ENCODE measurements at places on chromosomes 7 and 10.

DNA sequence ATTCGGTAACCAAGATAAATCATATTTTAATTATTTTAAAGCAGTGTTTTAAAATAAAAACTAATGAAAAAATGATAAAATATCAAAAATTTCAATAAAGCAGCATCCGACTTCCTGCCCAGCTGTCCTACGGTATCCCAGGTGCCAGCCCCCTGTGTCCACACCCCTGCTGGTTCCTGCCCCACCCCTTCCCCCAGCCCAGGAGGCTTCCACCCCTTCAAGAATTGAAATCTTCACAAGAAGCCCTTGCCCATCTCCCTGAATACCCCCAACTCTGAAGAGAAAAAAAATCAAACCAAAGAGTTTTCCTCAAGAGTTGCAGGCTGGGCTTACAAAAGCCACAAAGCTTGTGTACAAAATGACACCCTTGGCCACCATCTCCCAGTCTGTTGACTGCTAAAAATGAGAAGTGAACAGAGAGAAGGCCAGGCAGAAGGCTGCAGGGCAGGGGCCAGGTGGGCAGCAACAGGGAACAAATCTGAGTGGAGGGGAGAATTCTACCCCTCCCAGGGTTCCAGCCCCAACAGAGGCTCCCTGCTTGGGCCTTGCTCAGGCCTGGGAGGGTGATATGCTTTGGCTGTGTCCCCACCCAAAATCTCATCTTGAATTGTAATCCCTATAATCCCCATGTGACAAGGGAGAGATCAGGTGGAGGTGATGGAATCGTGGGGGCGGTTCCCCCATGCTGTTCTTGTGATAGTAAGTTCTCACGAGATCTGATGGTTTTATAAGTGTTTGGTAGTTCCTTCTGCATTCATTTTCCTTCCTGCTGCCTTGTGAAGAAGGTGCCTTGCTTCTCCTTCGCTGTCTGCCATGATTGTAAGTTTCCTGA, 14.5 kb downstream of the GPRIN2 start:
- no peak for DNase-seq

- no peak for DNase-seq
Measured at GRCh38 chr7:414681-415560, 104.7 kb downstream of the PDGFA start.

DNA sequence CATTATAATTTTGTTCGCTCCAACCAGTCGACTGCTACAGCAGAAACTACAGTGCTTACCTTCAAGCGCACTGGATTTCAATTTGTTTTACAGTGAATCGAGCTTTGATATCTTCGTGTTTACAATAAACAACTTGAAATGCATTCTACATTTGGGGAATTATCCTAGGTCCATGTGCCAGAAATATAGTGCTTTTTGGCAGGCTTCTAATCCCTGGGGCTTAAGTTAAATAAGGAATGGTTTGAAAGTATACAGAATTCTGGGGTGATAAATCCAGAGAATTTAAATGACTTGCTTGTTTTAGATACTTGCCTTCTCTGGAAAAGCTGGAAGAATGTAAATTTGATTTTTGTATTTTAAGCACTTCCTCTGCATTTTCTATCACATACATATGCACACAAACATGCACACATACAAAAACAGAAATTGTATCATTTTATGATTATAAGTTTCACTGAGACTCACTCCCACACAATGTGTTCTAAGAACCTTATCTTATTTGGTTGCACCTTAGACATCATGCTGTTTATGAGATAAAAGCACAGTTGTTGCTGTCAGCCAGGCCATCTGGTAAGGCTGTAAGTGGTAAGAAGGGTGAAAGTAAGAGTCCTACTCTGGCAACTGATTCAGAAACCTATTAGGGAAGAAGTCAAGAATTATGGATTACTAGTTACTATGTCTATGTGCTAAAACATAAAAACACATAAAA, 347.2 kb upstream of the KCND2 start:
- DNase-seq, result no peak

DNA sequence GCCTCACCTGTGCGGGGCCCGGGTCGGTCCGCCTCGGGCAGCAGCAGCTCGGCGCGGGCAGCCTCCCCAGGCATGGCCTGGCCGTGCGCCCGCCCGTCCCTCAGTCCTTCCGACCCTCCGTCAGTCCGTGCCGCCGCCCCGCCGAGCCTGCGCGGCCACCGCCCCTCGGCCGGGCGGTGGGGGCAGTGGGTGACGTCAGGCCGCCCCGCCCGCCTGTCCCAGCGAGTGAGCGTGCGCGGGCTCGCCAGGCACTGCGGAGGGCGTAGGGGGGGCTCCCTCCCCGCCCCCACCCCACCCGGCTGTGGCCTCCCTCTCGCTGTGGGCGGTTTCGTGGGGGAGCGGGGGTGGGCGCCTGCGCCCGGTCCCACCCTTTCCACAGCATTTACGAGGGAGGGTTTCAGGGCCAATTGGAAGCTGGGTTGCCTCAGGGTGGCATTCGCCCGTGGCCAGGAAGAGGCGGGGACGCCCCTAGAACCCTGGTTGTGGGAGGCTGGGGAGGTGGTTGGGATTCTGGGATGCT, at the start of gene NACAD:
TSS of gene NACAD (minus strand) at position 149 of the 520 bp plus-strand sequence. CDS start at position 74, 75 bp downstream.
- no peak for DNase-seq

DNA sequence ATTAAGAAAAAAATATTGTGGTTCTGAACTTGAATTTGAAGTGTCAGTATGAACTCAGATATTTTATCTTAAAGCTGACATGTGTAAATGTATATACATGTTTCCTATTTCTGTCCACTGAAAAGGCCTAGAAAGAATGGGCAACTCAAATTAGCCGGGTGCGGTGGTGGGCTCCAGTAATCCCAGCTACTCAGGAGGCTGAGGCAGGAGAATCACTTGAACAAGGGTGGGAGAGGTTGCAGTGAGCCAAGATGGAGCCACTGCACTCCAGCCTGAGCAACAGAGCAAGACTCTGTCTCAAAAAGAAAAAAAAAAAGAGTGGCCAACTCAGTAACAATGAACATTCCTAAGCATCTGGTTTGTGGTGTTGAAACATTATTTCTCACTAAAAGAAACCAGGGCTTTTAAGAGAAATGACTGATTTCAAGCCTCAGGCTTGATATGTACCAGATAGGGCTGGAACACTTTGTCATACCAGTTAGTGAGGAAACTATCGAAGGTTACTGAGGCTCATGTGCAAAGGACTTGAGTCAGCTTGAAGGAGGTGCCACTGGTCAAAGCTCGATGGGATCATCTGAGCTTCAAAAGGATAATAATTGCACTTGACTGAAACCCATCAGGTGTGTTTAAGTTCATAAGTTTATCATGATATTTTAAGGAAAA, 40.5 kb downstream of the AOAH start:
- DNase-seq, result peak; percentile 78

DNA sequence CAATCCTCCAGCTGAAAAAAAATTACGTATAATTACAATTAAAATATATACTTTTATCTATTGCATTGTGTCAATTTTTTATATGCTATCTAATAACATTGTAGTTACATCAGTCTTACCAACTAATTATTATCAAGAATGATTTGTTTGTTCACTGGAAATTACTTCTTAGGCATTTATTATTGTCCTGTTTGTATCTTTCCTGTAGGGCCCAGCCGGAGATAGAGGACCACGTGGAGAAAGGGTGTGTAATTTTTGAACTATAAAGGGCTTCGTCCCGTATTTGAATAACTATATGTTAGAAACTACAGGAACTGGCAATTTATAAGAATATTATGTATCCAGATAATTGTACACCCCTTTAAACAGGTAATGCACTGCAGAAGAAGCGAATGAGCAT, 4.1 kb downstream of the COL1A2 start:
- no peak for DNase-seq

GRCh38 chr7:93817526-93817925, 73.0 kb downstream of the TFPI2 start:
- DNase-seq, result no peak

All from small intestine (tissue), 16 donors.